ENCODE measurements at places on chromosomes 1 and 21.

- no peak for DNase-seq
These were observed 2.6 kb upstream of the NBPF3 start for GRCh38 chr1:21437341-21437640.

DNA sequence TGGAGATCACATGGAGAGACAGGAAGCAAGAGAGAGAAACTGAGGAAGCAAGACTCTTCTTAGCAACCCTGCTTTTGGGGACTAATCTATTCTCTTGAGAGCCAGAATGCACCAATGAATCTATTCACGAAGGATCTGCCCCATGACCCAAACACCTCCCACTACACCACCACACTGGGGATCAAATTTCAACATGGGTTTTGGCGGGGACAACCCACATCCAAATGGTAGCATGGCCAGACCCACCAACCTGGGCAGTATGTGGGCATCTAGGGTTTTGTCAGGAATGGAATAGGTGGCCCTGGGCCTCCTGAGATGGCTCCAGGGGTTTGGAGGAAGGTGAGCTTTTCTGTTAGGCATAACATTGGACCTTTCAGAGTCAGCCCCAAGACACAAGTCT lies 33.7 kb downstream of the NENF start:
- DNase-seq = no peak

- no peak for DNase-seq
These were observed 11.7 kb downstream of the TAGLN2 start for GRCh38 chr1:159913451-159914192.

DNA sequence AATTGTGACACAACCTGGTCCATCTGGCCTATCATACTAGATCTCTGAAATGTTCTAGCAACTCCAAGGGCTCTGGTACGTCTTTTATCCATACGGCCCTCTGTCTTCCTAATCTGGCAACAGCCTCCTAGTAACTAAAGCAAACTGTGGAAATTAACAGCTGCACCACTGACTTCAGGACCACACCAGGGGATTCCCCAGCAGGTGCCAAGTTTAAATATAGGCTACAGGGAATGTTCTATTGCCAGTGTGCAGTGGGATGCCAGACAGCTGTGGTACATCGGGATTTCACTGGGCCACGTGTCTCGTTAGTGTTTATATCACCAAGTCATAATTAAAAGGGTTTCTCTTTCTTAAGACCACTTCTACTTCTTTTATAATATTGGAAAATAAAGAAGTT lies 94.3 kb downstream of the RGS2 start:
- no peak for DNase-seq

DNA sequence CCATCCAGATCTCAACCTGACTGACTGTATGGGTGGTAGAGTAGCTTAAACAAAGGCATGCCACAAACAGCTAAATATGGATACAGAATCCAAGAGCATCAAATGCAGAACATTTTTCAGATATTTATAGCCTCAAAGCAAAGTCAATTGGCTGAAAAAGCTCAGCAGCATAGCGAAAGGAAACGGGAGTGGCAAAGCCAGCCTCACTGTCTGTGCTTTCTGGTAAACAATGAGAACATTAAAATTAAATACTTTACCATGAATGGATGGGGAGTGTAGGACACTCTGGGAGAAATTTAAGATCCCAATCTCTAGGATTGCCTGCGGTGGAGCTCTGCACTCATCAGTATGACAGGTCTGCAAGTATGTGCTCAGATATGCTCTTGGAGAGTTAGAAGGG lies 4.4 kb downstream of the RASAL2 start:
- no peak for DNase-seq

- DNase-seq = no peak
These were observed 130.5 kb downstream of the TMEM53 start for GRCh38 chr1:44543786-44544185.

- peak; percentile 39 for DNase-seq
These were observed 183.8 kb downstream of the DHRS3 start for GRCh38 chr1:12434174-12434573.

DNA sequence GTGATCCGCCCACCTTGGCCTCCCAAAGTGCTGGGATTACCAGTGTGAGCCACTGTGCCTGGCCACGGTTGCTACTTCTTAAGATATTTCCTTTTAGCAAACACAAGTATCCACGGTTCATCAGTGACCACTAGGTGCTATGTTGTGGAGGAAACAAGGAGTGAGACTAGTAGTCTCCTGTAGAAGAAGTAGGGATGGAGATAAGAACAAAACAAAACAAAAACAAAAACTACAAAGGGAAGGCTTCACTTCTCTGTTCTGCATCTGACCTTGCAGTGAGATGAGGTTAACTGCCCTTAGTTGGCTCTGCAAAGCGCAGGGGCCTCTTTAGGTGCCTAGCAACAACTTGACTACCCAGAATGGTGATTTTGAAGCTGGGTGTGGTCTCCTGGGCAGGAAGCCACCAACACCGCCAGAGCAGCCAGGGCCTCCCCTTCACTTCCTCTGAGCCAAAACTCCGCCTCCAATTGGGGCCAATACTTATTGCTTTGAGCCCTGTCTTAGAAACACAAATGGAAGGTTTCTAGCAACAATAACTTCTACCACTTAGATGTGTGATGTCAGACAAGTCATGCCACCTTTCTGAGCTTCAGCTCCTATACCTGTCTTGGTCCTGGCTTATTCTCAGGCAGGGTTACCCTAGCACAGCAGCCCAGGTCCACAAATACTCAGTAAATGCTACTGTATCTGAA lies 12.8 kb upstream of the CDC42 start:
- peak; percentile 73 for DNase-seq

DNA sequence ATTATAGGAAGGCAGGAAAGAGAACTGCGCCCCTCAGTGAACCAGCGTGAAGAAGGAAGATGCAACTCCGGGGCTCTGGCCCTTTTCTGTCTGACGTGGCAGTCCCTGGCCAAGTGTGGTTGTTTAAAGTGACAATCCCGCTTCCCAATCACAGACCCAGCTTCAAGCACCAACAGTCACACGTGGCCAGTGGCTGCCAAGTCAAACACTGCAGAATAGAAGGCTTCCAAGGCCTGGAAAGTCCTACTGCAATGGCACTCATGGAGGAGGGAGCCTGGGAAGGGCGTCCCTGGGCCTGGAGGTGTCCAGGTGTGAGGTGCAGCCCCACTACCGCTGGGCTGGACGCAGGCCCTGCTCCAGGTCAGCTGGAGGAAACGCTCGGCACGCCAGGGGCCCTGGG lies 143.8 kb downstream of the CASZ1 start:
- DNase-seq = no peak

- DNase-seq = no peak
These were observed 689 bp upstream of the GPR137B start for GRCh38 chr1:236141447-236142252.

DNA sequence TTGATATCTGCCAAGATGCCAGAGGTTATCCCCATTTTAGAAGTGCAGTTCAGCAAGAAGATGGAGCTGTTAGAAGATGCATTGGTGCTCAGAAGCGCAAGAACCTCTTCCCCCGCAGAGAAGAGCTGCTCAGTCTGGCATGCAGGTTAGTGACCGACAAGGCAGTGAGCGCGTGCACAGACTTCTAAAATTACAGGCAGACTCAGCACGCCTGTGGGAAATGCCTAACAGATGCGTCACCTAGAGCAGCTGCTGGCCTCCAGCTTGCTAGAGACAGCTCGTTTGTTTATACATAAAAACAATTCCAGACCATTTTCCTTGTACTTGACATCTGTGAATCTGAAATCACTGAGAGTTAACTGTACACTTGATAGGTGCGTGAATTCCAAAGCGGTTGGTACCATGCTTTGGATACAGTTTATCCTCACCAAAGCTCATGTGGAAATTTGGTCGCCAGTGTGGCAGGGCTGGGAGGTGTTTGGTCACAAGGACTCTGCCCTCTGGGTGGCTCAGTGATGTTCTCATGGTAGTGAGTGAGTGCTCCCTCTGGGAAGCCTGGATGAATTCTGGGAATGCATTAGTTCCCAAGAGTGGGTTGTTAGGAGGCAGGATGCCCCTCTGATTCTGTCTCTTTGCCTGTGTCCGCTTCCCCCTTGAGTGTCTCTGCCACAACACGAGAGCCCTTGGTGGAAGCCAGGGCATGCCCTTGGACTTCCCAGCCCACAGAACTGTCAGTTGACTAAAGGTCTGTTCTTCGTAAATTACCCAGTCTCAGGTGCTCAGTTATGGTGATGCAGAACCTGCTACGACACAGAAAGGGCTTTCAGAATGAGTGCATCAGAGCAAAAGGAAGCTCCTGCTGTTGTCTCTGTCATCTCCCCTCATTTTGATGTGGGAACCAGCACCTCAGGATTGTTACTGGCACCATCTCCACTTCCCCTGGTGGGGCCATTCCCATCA lies 24.4 kb downstream of the SNAP47 start:
- DNase-seq = no peak

DNA sequence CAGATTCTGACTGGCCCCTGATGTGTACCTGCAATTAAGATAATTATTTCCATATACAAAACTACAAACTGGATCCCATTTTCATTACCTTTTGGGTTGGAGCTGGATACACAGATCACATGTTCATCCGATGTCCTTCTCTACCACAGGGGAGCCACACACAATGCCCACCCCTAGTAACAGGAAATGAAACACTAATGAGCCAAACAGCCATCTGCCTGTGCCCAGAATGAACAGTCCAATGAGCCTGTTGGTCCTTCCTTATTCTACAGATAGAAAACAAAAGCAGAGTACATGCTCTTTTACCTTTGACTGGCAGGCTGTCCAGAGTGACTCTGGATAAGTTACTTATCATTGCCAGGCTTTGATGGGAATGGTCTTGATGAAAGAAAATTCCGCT lies 68.6 kb downstream of the SIPA1L2 start:
- no peak for DNase-seq

- no peak for DNase-seq
These were observed 10.8 kb downstream of the GRHL3 start for GRCh38 chr1:24329797-24330543.

- no peak for DNase-seq
These were observed 52.7 kb downstream of the TRIM33 start for GRCh38 chr1:114458237-114458777.

DNA sequence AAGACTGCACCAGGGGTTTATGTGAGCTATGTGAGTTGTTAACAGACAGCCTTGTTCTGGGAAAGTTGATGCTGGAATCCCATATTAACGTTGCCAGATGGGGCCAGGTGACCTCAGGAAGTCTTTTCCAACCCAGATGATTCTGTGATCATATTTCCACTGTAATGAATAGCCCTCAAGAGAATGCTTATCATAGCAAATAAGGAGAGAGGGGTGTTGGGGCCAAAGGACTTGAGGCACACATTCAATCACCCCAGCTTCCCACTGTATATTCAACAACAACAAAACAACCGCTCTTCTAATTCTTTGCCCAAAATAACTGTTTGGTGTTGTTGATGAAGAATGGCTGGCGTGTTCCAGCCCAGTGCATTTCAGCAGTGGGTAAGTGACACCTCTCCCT lies 14.1 kb downstream of the ZNF697 start:
- no peak for DNase-seq

GRCh38 chr1:219372916-219373615 lies 199.4 kb downstream of the LYPLAL1 start:
- DNase-seq = no peak

DNA sequence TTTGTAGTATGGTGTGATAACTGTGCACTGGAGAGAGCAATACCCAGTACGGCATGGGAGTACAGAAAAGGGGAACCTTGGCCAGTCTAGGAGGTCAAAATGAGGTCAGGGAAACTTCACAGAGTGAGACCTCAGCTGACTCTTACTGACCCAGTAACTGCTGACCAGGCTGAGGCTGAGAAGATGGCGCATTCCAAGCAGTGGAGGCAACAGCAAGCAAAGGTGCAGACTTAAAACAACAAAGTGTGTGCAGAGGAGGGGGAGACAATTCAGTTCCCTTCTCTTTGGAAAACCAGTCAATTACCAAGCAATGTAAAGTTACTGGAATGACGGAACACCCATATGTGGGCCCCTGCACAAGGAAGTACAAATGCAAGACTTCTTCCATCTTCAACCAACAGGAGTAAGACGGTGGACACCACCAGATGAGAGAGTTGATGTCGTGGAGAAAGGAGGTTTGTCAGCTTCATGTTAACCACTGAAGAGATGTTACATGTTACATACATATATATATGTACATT lies 54.6 kb upstream of the PRDX6 start:
- no peak for DNase-seq

GRCh38 chr1:66446261-66447001 lies 87.5 kb upstream of the SGIP1 start:
- no peak for DNase-seq

DNA sequence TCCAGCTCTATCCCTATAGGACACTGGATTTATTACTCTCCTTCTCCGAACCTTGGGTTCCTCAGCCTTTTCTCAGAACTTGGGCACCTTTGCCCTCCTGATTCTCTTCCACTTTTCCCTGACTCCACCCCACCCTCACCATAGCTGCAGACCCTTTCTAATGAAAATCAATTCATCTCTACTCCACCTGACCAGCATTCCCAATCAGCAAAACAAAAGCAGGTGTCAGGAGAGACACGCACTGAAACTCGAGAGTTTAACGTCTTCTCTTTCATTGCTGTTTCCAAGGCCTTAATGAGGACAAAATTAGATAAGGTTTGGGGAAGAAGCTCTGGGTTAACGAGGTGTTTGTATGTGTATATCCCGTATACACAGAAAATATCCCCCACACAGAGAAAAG lies 208.8 kb downstream of the PLPP3 start:
- no peak for DNase-seq

GRCh38 chr1:117077267-117077666 lies 17.1 kb downstream of the TTF2 start:
- DNase-seq = peak; percentile 21

- peak; percentile 20 for DNase-seq
These were observed 978 bp downstream of the PRDM15 start for GRCh38 chr21:41877901-41878830.

GRCh38 chr21:45466330-45467220 lies 61.6 kb downstream of the COL18A1 start:
- no peak for DNase-seq

Data from activated T-helper 9 cell treated with anti-CD3 and anti-CD28 coated beads, Interleukin-2, amount 50 U/mL, for 16 hours (primary cell).